ENCODE measurements at places on chromosomes 13 and 19.
A peak's percentile ranks its signal among the peaks of the same experiment; 100 is the strongest.

DNA sequence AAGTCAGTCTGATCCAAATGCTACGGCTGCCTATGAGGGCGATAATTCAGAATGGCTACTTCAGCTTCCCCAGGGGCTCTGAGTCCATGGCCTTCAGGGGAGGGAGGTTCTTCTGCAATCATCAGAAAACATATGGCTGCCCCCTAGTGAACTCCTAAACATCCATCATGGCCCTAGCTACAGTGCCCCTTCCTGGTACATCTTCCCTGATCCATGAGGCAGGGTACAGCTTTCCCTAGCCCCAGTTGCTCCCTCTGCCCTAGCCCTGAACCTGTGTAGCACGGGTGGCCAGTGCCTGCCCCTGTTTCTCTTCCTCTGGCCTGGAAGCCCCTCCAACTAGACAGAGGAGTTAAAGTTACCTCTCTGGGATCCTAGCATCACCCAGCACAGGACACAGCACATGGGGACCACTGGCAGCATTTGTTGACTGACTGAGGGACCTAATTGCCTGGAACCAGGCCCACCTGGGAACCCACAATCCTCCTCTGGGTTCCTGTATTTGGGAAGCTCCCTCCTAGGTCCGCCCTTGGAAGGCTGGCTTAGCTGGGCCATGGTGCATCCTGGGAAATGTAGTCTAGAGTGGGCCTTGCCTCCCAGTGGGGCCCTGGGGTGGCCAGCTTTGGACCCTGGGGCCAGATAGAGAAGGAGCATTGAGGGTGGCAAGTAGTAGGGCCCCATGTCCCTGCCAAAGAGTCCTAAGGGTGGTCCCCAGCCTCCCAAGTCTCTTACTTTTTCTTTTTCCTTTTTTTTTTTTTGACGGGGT, 17.7 kb upstream of the SEMA6B start:
- no peak for DNase-seq

GRCh38 chr19:35468637-35469036, 20.6 kb downstream of the FFAR2 start:
- DNase-seq = no peak

GRCh38 chr19:43575156-43575950, at the start of the genes PINLYP and XRCC1:
TSS of gene PINLYP (plus strand) at chr19:43575801. CDS start at chr19:43577192, 1,391 bp downstream.
TSS of gene XRCC1 (minus strand) at chr19:43575527. CDS start at chr19:43575458, 69 bp downstream.
- DNase-seq = peak; percentile 96

DNA sequence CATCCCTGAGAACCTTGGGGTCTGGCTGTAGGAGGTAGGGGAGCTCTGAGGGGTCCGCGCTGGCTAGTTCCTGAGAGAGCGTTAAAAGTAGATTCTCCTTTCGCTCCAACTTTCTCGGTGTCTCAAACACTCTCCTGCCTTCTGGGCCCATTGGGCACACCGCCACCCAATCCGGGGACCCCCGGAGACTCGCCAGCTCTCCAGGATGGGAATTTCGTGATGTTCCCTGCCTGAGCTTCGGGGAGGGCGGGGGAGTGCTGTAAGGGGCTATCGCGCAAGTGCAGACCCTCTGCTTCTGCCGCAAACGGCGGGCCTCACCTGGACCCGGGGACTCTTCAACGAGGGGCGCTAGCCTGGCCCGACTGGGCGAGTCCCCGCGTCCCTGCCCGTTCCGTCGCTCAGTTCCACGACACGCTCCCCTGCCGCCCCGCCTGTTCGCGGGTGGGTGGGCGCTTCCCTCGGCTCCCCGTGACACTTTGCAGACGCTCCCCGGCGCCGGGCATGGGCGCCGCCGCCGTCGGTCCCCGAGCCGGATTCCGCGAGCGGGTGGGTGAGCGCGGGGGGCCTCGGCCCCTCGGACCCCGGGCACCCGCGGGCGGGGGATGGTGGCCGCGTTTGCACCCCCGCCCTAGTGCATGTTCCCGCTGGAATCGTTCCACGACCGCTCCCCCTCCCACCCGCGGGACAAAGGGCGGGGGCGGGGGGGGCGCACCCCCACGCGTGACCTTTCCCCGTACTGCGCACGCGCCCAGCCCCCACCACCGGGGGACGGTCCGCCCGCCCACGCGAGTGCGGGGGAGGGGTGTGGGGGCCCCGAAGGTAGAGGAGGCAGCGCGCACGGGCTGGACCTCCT, at the start of gene CCDC106:
Gene CCDC106 (plus strand): TSS at position 481 of the 853 bp plus-strand sequence. CDS start 835 bp downstream, outside the sequence.
- DNase-seq = no peak

DNA sequence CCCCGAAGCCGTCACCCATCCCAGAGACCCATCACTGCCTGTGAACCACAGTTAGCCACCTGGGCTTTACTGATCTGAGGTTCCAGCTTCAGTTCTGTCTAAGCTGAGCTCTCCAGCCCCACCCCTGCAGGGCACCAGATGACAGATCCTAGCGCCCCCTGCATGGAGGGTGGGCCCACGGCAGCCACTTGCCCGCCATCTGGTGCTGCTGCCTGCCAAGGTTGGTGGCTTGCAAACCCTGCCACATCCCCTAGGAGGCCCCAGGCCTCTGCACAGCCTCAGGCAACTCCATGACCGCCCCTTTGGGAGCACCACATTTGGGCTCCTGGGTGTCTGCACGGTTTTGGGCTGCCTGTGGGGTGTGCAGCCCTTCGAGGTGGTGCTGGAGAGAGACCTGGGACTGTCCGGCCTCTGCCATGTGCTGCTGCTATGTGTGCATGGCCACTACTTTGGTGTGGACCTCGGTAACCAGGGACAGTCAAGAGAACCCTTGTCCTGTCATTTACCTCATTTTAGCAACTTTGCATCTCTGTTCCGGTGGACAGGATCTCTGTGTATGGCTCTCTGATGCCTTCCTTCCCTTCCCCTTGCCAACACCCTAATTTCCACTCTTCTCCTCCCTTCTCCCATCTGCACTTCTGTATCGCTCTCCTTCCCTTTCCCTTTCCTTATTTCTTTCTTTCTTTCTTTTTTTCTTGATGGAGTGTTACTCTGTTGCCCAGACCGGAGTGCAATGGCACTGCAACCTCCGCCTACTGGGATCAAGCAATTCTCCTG, 17.4 kb upstream of the SDHAF1 start:
- no peak for DNase-seq
